ENCODE measurements at places on chromosomes 5 and 9.

DNA sequence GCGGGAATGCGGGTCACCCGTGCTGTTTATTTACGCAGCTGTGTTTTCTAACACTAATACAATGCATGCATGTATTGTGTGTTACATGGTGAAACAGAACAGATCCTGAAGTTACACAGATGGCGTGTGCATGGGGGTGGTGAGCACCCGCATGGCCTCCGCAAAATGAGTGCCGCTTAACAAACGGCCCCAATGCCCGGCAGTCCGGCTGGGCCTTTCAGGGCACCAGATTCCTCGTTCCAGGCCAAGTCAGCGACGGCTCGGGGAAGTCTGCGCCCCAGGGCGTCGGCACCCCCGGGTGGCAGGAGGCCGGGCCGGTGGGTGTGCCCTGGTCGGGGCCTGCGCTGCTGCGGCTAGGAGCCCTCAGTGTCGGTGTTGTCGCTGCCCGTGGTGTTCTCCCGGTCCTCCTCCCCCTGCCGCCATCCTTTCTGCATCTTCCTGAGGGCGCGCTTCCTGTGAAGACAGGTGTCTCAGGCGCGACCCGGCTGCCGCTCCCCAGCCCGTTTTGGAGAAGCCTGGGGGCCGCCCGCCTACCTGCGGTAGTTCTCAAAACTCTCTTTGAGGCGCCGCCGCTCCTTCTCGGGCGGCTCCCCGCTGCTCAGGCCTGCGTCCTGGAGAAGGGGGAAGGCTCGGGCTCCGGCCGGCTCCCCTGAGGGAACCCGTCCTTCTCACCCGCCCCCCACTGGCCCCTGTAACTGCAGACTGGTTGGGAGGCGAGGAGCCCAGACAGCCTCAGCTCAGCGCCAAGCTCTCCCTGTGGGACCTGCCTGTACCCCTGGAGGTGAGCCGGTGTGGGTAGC is 605 bp upstream of the DNLZ start:
- DNase-seq, result no peak

GRCh38 chr9:100303747-100304146 is 49.0 kb downstream of the TEX10 start:
- DNase-seq, result no peak

GRCh38 chr9:24071716-24072115 is 245.7 kb upstream of the ELAVL2 start:
- peak; percentile 18 for DNase-seq

- no peak for DNase-seq
Measured at GRCh38 chr5:124623265-124623664, 123.2 kb downstream of the ZNF608 start.

GRCh38 chr9:106025453-106025852 is 331.1 kb downstream of the TMEM38B start:
- DNase-seq, result no peak

GRCh38 chr9:12785260-12785770 is 10.5 kb downstream of the LURAP1L start:
- DNase-seq, result no peak

- DNase-seq, result no peak
Measured at GRCh38 chr5:158502686-158503085, 597.0 kb downstream of the EBF1 start.

- DNase-seq, result no peak
Measured at GRCh38 chr5:145407300-145408047, 427.7 kb downstream of the PRELID2 start.

GRCh38 chr5:176637556-176637955 is 7.1 kb downstream of the EIF4E1B start:
- no peak for DNase-seq

DNA sequence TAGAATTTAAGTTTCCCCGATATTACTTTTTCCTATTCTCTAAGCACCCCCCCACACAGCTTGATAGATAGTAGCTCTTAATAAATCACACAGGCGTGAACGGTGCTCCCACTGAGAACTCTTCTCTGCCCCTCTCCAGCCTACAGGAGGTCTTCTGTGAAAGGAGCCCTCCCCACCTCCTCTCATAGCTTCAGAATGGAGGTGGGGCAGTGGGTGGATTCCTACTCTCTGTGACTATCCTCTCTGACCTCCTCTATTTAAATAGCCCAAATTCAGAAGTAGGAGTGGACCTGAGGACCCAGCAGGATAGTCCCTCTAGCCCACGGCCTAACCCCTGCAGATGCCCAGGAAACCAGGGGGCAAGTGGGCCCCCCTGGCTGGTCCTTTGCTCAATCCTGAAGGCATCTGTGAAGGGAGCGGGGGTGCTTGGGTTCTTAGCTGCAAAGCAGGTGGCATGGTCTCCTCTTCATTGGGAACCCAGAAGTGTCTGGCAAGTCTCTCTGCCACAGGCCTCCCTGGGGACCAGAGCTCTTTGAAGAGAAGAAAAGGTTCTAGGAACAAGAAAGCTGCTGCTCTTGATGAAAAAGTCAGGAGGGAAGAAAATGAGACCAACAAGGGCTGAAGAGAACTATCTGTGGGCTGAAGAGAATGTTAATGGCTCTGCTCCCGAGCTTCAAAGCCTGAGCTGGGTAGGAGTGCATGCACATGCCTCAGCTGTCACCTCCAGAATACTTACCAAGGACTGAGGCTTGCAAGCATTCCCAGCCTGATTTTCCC is 21.1 kb upstream of the HSPA9 start:
- no peak for DNase-seq

GRCh38 chr5:154117050-154117449 is 73.5 kb upstream of the GALNT10 start:
- DNase-seq, result no peak

DNA sequence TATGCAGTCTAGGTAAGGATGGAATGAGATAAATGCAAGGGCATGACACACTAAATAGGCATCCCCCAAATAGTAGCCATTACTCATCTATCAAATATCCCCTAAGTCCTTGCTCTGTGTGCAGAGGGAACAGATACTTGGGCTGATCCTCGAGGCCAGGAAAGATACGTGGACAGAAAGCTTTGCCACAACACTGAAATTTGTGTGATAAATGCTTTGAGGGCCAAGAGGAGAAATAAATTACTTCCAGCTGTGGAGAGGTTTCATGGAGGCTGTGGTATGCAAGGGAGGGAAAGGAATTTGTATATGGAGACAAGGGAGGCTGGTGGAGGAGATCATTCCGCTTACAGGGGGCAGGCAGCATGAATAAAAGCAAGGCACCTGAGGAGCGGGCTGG is 18.5 kb downstream of the ATOX1 start:
- DNase-seq, result peak; percentile 67

GRCh38 chr5:41793141-41793770 is 77.0 kb downstream of the OXCT1 start:
- DNase-seq, result no peak

DNA sequence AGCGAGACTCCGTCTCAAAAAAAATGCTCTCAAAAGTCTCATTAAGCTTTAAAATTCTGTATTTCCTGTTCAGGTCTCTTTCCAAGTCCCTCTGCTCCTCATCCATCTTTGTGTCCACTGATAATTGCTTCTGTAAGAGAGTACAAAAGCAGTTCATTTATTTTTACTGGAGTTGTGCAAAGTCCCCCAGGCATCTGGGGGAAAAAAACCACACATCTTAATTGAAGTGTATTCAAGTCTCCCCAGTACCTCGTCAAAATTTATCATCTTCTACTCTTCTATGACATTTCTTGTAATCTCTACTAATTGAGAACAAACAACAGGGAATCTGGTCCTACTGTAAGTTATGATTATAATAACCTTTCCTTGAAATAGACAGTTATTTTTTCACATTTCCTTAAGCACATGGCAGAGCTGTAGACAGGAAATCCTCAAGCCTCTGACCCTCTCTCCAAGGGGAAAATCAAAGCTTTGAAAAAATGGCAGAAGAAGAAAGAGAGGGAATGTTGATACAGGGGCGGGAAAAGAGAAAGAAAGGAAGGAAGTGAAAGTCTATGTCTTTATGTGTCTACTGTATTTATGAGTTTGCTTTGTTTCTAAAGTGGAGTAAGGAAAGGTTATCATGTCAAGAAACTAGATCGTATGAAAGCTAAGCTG is 51.5 kb downstream of the RAI14 start:
- DNase-seq, result no peak

- DNase-seq, result no peak
Measured at GRCh38 chr9:114016101-114016500, 62.0 kb downstream of the AMBP start.

DNA sequence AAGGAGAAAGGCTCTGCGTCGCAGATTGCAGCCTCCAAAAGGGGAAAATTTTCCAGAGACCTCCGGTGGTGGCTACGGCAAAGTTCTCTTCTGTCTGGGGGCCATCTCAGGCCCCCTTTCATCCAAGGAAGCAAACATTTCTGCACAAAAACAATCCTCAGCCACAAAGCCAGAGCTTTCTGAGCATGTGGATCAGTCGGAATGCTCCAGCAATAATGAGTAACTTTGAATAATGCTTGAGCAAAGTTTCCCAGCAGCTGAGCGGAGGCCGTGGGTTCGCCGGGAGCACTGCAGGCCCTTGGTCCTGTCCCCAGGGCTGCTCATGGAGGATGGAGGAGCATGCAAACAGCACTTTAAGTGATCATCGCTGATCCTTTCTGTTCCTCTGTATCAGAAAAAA is 60.2 kb upstream of the UNC5A start:
- DNase-seq, result no peak

DNA sequence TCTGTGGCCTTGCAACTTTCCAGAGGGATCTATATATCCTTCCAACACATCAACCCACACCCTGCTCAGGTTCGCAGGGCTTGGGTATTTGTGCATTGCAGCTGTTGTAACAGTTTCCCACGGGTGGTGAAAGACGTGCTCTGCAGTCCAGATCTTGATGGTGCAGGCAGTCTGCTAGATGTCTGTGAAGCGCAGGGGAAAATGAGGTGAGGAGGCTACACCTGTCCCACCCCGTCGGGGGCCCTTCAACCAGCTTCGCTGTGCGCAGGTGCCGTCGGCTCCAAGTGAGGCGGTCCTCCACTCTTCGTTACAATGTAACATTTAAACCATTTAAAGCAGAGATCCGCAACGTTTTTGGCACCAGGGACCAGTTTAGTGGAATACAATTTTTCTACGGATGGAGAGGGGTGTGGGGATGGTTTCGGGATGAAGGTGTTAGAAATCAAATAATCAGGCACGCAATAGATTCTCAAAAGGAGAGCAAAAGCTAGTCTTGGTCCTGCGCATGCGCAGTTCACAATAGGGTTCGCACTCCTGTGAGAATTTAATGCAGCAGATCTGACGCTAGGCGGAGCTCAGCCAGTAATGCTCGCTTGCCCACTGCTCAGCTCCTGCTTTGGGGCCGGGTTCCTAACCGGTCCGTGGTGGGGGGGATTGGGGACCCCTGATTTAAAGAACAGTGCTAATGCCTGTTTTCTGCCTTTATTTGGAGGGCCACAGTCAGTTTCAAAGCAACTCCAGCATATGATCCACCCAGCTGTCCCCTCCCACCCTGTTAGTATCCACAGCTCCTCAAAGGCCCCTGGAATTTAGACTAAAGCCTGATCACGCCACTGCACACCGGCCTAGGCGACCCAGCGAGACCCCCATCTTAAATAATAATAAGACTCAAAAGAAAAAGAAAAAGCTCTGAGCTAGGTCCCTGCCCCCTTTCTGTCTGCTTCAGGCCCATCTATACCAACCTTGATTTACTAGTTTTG is 97.1 kb upstream of the SELENOP start:
- peak; percentile 90 for DNase-seq

DNA sequence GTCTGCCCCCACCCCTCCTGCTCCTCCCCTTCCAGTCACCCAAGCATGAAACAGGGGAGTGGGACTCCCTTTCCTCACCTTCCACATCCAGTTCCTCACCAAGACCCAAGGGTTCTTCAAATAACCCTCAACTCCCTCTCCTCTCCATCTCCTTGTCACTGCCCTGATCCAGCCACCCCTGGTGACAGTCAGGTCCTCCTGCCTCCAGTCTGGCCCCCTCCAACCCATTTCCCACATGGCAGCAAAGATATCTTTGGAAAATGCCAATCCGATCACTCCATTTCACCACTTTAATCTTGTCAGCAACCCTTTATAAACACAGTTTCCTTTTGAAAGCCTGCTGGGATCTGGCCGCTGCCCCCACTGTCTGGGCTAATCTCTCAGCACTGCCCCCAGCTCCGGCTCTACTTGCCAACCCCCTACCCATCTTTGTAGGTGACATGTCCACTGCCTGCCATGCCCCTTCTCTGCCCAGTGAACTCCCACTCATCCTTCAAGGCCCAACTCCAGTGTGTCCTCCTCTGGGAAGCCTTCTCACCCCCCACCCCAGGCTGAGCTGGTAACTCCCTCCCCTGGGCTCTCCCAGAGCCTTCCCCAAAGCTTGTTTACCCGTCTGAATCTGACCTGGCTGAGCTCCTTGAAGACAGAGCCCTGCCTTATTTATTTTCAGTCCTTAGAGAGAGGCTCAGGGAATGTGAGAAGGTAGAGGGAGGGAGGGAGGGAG is 781 bp upstream of the MYOZ3 start:
- no peak for DNase-seq

DNA sequence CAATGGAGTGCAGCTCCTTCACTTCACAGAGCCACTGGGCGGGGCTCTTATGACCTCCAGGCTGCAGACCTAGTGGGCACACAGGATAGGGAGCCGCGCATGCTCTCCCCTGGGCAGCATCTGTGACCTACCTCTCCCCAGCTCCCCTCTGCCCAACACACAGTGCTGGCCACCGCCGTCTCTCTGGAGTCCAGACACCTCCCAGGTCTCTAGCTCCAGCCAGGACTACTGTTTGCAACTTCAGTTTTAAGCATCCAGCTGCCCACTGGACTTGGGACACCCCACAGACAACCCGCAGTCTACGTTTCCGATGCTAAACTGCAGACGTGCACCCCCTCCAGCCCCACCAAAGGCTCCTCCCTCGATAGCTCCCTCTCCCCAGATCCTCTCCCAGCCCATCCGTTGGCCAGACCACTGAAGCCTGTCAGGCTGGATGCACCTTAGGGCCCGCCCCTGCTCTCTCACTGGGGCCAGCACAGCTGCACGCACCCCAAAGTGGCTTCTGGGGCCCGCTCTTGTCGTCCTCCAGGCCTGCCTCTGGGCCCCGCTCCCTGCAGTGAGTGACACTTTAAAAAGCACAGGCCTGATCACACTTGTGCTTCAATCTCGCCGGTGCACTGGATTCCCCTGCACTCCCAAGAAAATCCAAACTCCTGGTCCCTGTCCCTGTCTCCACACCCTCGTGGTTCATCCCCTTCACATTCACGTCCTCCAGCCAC is 11.3 kb downstream of the FLT4 start:
- no peak for DNase-seq

GRCh38 chr9:79687131-79687447 is 115.3 kb downstream of the TLE4 start:
- DNase-seq, result no peak

DNA sequence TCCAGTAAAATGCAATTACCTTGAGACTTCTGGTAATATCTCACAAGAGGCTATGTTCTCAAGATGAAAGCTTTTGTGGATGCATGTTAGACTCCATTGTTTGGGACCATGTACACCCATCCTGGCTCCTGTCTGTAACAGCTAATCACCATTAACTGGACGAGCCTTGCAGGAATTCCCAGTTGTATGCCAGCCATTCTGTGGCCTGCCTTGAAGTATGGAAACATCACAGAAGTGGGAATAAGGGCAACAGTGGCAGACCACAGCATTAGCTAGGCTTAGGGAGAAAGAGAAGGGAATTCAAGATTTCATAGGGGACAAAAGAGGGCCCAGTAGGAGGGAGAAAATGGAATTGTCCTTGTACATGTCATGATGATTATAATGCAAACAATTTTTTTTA is 79.0 kb downstream of the RORB start:
- DNase-seq, result no peak

All from urothelium cell line (cell line).